ENCODE measurements at places on chromosomes 16 and 17.
A peak's percentile ranks its signal among the peaks of the same experiment; 100 is the strongest.

DNA sequence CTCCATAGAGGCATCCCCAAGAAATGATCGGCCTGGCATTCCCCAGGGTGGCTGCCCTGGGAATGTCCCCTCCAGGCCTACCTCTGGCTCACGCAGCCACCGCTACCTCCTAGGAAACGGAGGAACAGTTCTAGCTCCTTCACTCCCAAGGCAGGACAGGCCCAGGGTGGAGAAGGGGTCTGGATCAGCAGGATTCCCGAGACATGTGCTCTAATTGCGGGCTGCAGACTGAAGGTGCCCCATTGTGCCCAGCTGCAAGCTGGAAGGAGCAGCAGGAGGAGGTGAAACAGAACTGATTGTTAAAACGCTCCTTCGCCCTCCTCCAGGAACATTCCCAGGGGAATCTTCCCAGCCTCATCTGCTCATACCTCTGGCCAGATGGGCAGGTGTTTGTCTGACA lies 40.8 kb downstream of the SCNN1G start:
- no peak for DNase-seq

GRCh38 chr17:69853541-69854224 lies 221.3 kb upstream of the KCNJ16 start:
- no peak for DNase-seq

DNA sequence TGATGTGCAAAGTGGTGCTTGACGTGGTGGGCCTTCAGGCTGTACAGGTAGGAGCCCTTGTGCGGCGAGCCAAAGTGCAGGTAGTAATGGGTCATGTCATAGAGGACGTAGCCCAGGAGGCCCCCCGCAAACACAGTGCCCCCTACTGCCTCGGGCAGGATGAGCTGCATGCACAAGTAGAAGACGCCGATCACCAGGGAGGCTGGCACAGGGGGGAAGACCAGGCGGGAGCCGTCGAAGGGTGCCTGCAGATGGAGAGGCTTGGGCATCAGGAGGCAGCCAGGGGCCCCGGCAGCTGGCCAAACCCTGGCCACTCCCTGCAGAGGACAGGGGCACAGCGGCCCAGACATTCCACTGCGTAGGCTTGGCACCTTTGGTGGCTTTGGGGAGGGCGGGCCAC lies 15.7 kb upstream of the MLKL start:
- no peak for DNase-seq

GRCh38 chr17:39011907-39012468 lies 44.8 kb upstream of the FBXO47 start:
- no peak for DNase-seq

GRCh38 chr17:3828151-3828851 lies 17.7 kb downstream of the NCBP3 start:
- no peak for DNase-seq

DNA sequence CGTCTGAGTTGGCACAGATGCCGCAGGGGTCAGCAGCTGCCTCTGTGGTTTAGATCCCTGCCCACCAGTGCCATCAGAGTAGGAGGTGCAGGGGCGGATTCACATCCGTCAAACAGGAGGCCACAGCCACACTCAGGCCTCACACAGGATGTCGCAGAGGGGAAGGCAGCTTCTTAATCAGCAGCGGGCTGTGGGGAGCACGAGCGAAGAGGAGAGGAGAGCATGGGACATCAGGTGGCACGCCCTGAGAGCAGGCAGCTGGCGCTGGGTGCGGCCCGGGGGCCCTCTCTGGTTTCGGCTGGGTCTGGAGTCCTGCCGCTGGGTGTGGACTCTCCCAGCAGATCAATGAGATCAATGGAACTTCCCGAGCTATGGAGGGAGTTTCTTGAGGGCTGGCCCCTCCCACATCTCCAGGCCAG lies 9.6 kb downstream of the LLGL2 start:
- no peak for DNase-seq

GRCh38 chr17:83099570-83100181 lies 20.3 kb downstream of the METRNL start:
- DNase-seq = no peak

DNA sequence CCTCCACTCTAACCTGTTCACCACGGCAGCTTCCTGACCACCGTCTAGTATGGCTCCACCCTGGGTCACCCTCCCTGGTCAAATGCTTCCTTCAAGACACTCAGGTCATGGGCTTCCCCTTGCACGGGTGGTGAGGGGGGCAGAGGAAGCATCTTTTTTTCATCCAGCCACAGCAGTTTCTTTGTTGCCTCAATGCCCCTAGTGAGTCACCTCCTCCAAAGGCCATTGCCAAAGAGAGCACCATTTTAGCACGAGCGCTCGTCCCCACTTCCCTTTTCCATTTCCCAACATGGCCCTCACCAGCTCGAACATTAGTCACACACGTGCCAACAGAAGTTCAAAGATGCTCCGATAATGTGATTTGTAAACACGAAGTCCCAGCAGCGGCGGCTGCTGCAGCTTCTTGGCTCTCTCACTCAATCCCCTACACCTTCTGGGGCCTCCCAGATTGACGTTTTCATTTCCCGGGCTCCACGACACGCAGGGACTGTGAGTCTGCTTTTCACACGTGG lies 134.6 kb downstream of the GAS7 start:
- peak; percentile 19 for DNase-seq

DNA sequence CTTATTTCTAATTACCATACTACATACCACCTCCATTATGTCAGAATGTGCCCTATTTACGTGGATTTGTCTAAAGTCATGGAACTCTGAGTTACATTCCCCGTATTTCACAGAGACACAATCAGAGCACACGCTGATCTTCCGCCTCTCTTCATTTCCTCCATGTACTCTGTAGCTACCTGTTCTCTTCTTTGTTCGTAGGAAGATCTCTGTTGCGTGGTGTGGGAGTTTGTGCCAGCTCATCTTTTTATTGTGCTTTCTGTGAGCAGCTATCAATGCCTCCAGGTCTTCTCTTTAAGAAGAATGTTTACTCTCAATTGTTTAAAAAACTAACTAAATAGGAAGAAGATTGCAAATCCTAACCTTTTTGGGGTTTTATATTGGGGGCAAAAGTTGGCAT lies 26.9 kb downstream of the NLRC5 start:
- DNase-seq = no peak

DNA sequence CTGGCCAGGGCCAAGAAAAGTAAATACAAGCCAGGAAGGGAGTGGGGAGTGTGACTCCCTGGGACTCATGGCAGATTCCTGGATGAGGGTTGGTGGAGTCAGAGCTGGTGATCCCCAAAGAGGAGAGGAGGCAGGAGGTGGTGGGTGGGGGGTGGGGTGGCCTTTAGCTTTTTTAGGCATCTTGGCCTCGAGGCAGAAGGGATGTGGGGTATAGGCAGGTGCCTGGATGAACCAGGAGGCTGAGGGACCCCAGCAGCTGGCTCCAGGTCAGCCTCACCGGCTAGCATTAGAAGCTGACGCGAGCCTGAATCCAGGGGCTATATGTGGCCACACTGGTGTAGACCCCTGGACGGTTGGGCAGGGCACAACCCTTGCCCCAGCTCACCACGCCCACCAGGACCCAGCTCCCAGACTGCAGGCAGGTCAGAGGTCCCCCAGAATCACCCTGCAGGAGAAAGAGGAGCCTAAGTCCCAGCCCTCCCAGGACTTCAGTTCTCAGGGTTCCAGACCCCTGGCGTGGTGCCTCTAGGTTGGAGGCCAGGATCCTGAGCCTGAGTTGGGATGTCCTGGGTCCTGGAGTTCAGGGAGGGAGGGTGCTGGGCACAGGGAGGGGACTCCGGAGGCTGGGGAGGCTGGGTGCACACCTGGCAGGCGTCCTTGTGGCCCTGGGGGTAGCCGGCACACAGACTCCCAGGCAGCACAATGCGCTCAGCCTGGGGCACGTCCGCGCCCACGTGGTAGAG lies 2.8 kb downstream of the PRSS33 start:
- peak; percentile 13 for DNase-seq

DNA sequence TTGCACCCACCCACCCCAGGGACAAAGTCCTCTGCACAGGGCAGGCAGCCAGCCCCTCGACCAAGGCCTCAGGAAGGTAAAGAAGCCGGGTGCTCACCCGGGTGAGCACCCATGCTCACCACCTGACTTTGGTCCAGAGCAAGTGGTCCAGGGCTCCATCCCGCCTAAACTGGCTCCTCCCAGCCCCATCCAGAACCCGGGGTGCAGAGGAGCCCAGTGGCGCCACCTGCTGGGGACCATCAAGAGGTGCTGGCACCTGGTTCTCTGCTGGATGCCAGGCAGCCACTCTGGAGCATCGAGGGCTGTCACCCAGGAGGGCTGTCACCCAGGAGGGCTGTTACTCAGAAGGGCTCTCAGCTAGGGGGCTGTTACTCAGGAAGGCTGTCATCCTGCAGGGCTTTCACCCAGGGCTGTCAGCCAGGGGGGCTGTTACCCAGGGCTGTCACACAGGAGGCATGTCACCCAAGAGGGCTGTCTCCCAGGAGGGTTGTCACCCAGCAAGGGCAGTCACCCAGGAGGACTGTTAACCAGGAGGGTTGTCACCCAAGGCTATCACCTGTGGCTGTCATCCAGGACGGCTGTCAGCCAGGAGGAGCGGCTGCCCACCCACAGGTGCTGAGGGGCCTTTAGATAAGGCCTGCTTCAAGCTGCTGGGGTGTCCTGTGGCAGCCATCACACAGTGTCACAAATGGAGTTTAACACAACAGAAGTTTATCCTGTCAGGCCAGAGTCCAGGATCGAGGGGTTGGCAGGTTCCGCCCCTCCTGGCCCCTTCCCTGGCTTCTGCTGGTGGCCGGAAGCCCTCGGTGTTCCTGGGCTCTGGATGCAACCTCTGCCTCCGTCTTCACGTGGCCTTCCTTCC lies 98.5 kb downstream of the TNFRSF13B start:
- DNase-seq = no peak

- DNase-seq = no peak
Measured at GRCh38 chr17:81486199-81486810, 26.3 kb downstream of the ACTG1 start.

DNA sequence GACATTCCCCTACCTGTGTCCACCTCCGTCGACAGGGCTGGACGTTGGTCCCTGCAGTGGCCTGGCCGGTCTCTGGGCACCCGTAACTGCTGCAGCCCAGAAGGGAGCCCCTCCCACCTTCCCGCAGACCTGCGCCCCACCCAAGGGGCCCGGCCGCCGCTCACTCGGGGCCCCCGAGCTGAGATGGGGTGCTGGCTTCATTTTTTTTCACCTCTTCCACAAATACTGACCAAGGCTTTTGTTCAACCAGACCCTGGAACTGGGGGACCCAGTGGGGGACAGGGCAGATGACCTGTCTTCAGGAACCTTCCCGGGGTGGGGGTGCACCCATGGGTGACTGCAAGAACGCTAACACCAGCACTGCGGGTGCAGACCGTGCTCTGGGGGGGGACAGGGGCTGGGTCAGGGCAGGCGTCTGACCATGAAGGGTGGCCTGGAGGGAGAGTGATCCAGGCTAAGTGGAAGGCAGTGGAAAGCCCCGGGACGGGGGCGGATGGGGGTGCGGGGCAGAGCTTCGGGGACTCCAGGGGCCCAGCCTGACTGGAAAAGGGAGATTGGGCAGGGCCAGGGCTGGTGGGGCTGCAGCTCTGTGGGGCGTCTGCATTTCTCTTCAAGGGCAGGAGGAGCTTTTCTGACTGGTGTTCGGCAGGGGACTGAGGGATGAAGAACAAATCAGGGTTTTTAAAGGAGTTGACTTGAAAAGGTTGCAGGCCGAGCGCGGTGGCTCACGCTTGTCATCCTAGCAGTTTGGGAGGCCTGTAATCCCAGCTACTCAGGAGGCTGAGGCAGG lies 42.3 kb downstream of the SLC7A5 start:
- DNase-seq = no peak

DNA sequence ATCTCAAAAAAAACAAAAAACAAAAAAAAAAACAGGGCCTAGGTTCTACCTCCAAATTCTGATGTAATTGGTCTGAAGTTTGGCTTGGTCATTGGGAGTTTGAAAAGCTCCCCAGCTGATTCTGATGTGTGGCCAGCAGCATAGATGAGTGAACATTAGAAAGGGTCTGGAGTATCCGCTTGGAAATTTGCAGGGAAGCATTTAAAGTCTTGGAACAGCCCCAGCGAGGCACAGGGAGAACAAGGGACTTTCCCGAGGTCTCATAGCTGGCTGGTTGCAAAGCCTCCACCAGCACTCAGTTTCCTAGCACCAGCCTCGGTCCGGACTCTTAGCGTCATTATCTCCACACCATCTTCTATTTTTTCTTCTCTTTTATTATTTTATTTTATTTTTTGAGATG lies 70.8 kb downstream of the RAB11FIP4 start:
- DNase-seq = no peak

DNA sequence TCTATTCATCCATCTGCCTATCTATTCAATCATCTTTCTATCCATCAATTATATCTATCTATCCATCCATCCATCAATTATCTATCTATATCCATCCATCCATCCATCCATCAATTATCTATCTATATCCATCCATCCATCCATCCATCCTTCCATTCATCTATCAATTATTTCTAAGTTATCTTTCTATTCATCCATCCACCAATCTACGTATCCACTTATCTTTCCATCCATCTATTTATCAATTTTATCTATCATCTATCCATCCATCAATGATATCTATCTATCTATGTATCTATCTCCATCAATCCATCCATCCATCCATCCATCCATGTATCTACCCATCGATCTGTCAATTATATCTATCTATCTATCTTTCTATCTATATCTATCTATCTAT lies 158.4 kb upstream of the ZKSCAN2 start:
- no peak for DNase-seq

- DNase-seq = no peak
Measured at GRCh38 chr16:55240888-55241287, 83.1 kb upstream of the IRX6 start.

DNA sequence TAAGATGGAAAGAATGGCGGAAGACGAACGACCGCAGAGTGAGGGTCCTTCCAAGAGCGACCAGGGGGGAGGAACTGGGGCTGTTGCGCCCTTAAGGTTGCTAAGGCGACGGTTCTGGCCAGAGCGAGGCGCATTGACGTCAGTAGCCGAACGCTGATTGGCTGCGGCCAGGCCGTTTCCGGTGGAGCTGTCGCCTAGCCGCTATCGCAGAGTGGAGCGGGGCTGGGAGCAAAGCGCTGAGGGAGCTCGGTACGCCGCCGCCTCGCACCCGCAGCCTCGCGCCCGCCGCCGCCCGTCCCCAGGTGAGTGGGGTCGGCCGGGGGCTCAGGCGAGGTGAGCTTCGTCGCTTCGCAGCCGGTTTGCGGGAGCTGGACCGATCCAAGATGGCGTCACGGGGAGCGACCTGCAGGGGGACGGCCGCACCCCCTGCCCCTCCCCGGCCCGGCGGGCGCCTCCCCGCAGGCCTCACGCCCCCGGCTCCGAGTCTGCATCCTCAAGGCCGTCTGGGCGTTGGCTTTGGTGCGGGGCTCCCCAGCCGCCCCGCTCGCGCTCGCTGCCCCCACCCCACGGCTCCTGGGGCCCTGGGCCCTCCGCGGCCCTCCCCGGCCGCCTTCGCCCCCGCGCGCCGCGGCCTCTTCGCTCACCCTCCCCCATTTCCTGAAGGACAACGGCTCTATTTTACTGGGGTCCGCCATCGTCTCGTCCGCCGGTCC lies at the start of gene PRKAR1A:
Gene PRKAR1A (plus strand): TSS at position 184 of the 713 bp plus-strand sequence. CDS start 2,970 bp downstream, outside the sequence.
- DNase-seq = peak; percentile 95

DNA sequence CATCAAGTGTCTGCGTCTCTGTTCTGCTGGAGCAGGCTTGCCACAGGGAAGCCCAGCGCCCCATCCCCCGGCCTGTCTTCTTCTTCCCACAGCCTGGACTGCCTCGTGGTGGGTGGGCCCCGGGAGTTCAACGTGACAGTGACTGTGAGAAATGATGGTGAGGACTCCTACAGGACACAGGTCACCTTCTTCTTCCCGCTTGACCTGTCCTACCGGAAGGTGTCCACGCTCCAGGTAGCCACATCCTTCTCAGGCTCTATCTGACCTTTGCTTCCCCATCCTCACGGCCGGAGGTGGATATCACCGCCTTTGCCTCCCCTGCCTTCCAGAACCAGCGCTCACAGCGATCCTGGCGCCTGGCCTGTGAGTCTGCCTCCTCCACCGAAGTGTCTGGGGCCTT lies 29.8 kb upstream of the ITGAX start:
- no peak for DNase-seq
